ENCODE measurements at places on chromosomes 6 and 20. TPM values are rescaled to one million over a fixed set of nuclear protein-coding genes. Genes with fewer than 3 reads are reported as not detected.

- peaks cover 9% of the 10 kb centered on the region for H3K4me1 ChIP-seq
- no peak overlapping the region for H3K27ac ChIP-seq
- H3K4me3 ChIP-seq: no peak overlapping the region
- H3K36me3 ChIP-seq: peaks cover 2% of the 10 kb centered on the region
- H3K27me3 ChIP-seq: no peaks in the 10 kb centered on the region
Measured at GRCh38 chr6:148109732-148110131, 232.9 kb upstream of the SASH1 start.

DNA sequence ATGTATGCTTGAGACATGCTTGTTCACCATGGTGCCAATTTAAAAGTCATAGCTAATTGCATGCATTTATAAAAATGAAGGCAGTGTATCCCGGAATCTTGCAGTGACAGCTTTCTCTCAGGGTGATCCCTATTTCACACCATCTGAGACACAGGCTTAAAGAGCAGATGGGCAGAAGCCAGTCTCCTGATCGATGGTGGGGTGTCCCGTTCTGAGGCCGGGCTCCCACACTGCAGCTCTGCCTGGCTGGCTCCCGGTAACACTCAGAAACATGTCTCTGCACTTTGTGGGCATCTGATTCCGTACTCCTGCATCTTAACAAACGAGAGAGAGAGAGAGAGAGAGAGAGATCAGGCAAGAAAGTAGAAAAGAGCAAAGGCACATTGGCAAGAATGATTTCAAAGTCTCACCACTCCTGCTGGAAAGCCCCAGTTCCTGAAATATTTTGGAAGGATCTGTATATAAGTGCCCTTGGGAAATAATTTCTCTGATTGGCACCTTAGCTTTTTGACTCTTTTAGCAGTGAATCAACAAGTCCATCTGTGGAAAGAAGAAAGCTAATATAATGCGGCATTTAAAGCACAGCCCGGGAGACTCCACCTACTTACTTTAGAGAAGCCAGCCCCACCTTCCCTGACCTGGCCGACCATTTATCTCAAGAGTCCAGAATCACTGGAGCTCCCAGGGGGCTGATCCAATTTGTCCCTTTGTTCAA, 36.8 kb upstream of the EXOC2 start:
- H3K4me3 ChIP-seq: no peak overlapping the region
- no peak for DNase-seq
- H3K27me3 ChIP-seq: peaks cover 41% of the 10 kb centered on the region
- H3K36me3 ChIP-seq: no peaks in the 10 kb centered on the region
- no peak overlapping the region for H3K27ac ChIP-seq

DNA sequence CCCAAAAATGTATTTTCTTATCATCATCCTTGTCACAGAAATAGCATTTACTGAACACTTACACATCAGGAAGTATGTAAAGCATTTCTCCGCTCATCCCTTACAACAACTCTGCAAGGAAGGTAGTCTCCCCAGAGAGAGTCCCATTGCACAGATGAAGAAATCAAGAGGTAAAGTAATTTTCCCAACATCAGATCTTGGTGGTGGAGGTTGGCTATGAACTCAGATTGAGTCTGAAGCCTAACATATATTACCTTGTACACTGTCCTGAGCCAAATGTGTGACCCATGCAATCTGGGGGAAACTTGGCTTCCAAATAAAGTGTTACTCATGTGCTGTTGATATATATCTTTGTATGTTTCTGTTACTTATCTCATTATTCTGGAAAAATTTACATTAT, 31.4 kb downstream of the MAN1A1 start:
- H3K36me3 ChIP-seq: no peaks in the 10 kb centered on the region
- no peak overlapping the region for H3K27ac ChIP-seq
- no peak for DNase-seq
- no peak overlapping the region for H3K4me3 ChIP-seq

The ASIP gene
- not detected for total RNA-seq

DNA sequence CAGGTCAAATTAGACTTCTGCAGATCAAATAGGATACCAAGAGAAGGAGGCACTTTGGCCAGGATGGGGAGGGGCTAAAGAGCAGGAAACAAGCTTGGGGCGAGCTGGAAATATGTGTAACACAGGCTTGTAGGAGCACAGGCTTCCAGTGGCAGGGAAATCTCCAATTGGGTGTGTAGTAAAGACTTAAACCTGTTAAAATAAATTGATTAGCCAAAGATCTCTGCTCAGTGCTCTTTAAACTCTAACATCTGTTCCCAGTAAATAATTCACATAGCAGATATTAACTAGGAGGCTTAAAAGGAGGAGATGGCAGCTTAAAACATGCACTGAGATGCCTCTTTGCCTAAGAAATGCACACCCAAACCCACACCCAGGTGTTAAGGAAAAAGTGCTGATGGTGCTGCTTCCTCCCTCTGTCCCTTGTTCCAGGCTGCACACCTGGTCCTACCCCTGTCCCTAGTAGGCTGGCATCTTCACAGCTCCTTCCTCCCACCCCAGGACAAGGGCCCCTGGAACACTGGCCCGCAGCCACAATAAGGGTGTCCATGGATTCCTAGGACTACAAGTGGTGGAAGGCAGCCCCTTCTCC, 93.5 kb upstream of the MLN start:
- DNase-seq: no peak
- H3K27me3 ChIP-seq: no peaks in the 10 kb centered on the region
- H3K36me3 ChIP-seq: no peaks in the 10 kb centered on the region
- no peak overlapping the region for H3K4me3 ChIP-seq
- H3K27ac ChIP-seq: no peak overlapping the region

GRCh38 chr6:54419885-54420284, 111.6 kb downstream of the TINAG start:
- no peaks in the 10 kb centered on the region for H3K27me3 ChIP-seq
- H3K36me3 ChIP-seq: no peaks in the 10 kb centered on the region
- no peak overlapping the region for H3K27ac ChIP-seq
- H3K4me3 ChIP-seq: no peak overlapping the region

GRCh38 chr6:9398071-9398766, 962.9 kb upstream of the SLC35B3 start:
- H3K4me3 ChIP-seq: no peak overlapping the region
- no peaks in the 10 kb centered on the region for H3K27me3 ChIP-seq
- H3K36me3 ChIP-seq: no peaks in the 10 kb centered on the region
- H3K27ac ChIP-seq: peak overlapping the region; percentile 64

DNA sequence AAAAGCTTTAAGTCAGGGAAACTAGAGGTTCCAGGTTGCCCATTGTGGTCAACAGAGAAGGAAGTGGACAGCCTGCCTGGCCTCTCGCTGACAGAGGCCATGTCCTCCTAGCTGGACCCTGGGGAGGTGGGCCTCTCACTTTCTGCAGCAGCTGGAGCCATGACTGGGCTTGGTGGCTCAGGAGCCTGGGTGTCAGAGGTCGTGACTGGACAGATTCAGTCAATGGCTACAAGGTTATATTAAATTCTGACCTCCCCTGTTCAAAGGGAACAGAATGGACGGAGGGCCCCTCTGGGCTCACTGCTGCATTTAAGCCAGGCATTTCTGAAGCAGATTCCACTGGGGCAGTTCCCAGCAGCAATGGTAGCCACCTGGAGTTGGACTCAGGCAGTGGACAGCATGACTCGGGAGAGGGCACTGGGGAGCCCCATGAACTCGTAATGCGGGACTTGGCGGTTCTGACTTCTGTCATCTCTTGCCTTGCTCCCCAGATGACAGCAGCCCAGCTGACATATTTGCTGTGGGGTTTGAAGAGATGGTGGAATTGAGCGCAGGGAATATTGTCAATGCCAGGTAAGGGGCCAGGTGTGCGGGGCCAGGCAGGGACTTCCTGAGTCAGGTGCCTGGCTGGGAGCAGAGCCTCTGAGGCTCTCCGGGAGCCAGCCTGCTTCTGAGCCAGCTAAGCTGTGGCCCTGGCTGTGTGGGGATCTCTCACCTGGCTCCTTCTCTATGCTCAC, 86.7 kb downstream of the SYNJ2 start:
- H3K4me1 ChIP-seq: peaks cover 36% of the 10 kb centered on the region
- no peak overlapping the region for H3K4me3 ChIP-seq
- H3K36me3 ChIP-seq: no peaks in the 10 kb centered on the region
- no peak for DNase-seq
- H3K27ac ChIP-seq: no peak overlapping the region
- H3K27me3 ChIP-seq: no peaks in the 10 kb centered on the region

The HLA-DOB gene
- total RNA-seq: 0.28 TPM

- peaks cover 4% of the 10 kb centered on the region for H3K4me1 ChIP-seq
- DNase-seq: no peak
- H3K36me3 ChIP-seq: peaks cover 7% of the 10 kb centered on the region
- no peaks in the 10 kb centered on the region for H3K27me3 ChIP-seq
- no peak overlapping the region for H3K4me3 ChIP-seq
Measured at GRCh38 chr20:15942130-15942529, 631.1 kb downstream of the KIF16B start.

The LCA5 gene
- 4.7 TPM for total RNA-seq

- DNase-seq: no peak
- peaks cover 30% of the 10 kb centered on the region for H3K27me3 ChIP-seq
- H3K4me1 ChIP-seq: peaks cover 5% of the 10 kb centered on the region
- no peaks in the 10 kb centered on the region for H3K36me3 ChIP-seq
- no peak overlapping the region for H3K27ac ChIP-seq
Measured at GRCh38 chr20:4533368-4534133, 188.2 kb upstream of the PRND start.

DNA sequence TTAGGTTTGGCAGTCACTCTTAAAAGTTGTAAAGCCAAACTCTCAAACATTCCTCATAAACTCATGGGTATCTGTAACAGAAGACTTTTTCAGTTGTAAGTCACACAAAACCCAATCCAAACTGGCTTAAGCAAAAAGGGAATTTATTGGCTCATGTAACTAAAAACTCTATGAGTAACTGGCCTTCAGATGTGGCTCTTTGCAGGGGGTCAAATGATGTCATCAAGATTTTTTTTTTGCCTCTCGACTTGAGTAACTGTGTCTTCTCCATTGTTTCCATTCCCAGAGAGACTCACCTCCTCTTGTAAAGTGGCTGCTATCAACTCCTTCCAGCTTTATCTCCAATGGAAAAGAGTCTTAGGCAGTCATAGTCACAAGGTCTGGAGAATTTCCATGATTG, 645.0 kb downstream of the DHX35 start:
- no peaks in the 10 kb centered on the region for H3K27me3 ChIP-seq
- H3K36me3 ChIP-seq: peaks cover 6% of the 10 kb centered on the region
- no peak for DNase-seq
- no peak overlapping the region for H3K27ac ChIP-seq
- no peak overlapping the region for H3K4me3 ChIP-seq

The CLPSL2 gene
- not detected for total RNA-seq

All from neural crest cell (in vitro differentiated cells).